Aorta (tissue), 5 donors: ENCODE measurements at places on chromosomes 4 and X.

DNA sequence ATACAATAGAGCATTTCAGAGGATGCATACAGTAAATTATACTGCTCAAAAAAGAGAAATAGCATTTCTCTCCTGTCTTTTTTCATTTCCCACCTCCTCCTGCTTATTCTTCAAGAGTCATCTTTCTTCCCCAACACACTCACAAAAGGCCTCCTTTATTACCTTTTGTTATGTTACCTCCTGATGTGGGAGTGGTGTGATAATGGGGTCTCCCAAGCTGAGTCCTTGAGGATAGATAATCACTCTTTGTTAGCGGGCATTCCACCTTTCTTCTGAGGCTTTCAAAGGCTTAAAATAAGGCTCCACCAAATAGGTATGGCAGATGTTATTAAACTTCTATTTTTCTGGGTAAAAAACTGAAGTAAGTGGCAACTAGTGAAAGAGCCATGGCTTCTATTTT is 159.8 kb downstream of the CPEB2 start:
- peaks cover 7% of the 10 kb centered on the region for H3K4me1 ChIP-seq
- H3K4me3 ChIP-seq, result no peak overlapping the region
- DNase-seq, result no peak
- H3K27me3 ChIP-seq, result no peaks in the 10 kb centered on the region

- no peaks in the 10 kb centered on the region for H3K4me1 ChIP-seq
- no peaks in the 10 kb centered on the region for H3K36me3 ChIP-seq
- no peak overlapping the region for H3K4me3 ChIP-seq
- no peaks in the 10 kb centered on the region for H3K27me3 ChIP-seq
Measured at GRCh38 chrX:7119950-7120877, 27.3 kb upstream of the STS start.

DNA sequence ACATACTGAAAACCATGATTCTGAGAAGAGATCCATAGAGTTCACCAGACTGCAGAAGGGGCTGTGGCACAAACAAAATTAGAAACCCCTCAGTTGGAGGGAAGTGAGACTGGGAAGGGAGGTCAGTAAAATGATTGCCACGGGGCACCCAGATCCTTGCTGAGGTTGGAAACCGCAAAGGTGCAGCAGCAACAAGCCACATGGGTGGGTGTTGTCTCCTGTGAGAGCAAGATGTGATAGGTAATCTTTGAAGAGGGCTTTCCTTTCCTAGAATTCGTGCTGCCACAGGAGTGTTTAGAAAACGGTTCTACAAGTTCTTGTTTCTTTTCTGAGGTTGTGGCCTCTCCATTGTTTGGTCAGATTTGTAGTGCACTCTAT is 85.5 kb downstream of the NFKB1 start:
- no peaks in the 10 kb centered on the region for H3K27me3 ChIP-seq
- H3K36me3 ChIP-seq, result peaks cover 8% of the 10 kb centered on the region
- no peak overlapping the region for H3K4me3 ChIP-seq
- no peak for DNase-seq

DNA sequence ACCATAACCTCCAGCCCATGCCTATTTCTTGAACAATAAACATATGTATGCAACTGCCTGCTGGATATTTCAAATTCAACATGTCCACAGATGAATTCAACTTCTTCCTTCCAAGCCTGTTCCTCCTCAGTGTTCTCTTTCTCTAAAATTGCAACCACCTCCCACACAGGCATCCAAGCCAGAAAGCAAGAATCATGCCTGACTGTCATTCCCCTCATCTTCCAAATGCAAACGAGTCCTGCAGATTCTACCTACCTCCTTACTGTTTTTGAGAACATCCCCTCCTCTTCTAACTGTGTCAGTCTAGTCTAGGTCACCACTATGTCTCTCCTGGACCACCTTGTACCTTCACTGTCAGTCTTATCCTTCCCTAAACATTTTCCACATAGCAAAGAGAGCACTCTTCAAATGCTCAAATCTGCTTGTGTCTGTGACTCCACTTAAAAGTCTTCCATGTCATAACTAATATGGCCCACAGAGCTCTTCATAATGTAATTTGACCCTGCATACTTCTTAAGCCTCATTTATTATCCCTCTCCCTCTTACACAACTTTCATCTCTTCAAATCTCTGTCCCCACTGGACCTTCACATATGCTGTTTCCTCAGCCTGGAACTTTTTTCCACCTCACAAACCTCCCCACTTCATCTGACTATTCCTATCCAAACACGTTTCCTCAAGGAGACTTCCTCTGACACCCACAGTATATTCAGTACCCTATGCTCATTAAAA is 25.7 kb downstream of the MAPK10 start:
- no peak overlapping the region for H3K4me3 ChIP-seq
- H3K4me1 ChIP-seq, result no peaks in the 10 kb centered on the region
- H3K36me3 ChIP-seq, result no peaks in the 10 kb centered on the region

DNA sequence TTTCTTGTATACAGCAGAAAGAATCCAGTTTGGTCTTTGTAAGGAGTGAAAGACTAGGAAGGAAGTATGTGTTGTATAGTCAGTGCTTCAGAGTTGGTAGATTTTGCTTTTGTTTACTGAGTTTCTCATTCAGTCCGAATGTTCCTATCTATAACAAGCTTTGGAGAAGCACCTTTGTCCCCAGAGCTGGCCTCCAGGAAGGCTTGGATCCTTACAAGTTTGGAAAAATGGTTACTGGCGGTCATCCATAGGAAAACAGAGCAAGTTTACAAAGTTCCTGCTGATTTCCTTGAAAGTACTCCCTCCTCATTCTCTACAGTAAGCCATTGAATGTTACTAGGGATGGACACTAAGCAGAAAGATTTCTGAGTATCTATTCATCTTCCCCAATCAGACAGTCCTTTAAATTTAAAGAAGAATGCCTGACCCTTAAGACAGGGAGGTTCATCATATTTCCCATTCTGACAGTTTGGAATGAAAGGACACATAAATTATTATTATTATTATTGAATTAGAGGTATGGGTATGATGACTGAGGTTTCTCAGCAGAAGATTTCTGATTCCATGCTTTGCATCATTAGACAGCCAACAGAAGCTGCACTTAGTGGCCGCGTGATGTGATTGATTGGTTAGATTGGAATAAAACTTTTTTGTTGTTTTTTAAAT is 35.8 kb downstream of the FAT4 start:
- no peak overlapping the region for H3K4me3 ChIP-seq
- no peaks in the 10 kb centered on the region for H3K4me1 ChIP-seq
- no peak overlapping the region for H3K27ac ChIP-seq
- H3K36me3 ChIP-seq, result no peaks in the 10 kb centered on the region
- no peaks in the 10 kb centered on the region for H3K27me3 ChIP-seq

DNA sequence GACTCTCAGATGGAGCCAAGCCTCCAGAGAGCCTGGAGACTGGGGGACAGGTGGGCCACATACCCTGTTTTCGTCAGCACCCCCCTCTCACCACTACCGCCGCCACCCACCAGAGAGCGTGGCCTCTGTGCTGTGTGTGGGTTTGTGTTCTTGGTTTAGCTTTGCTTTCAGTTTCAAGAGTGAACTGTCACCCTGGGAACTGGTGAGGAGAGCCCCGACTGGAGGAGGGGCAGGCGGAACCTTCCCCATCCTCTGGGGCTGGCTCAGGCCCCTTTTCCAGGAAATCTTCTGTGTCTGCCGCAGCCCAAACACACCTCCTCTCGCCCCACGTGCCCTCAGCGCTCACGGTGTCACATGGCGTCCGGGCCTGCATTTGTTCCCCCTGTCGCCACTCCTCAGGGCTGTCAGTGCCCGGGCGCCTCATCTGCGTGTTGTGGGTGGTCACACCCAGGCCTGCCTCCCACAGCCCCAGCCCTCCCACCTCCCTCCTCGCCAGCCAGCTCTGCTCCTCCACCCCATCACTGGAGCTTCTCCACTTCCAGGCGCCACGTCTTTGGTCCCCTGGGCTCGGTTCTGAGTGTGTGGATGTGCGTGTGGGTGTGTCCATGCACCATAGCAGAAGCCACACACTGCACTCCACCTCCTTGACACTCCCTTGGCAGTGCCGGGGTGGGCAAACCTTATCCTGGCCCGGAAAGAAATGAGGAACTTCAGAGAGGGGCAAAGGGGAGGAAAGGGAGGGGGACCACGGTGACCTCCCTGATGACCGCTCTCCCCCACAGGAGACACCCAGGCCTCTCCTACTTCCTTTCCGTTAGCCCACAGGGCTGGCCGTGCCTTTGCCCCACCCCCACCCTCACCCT is 27.8 kb downstream of the ELF4 start:
- H3K27me3 ChIP-seq, result no peaks in the 10 kb centered on the region
- H3K27ac ChIP-seq, result no peak overlapping the region
- H3K4me3 ChIP-seq, result no peak overlapping the region
- peak; percentile 69 for DNase-seq
- H3K4me1 ChIP-seq, result no peaks in the 10 kb centered on the region

DNA sequence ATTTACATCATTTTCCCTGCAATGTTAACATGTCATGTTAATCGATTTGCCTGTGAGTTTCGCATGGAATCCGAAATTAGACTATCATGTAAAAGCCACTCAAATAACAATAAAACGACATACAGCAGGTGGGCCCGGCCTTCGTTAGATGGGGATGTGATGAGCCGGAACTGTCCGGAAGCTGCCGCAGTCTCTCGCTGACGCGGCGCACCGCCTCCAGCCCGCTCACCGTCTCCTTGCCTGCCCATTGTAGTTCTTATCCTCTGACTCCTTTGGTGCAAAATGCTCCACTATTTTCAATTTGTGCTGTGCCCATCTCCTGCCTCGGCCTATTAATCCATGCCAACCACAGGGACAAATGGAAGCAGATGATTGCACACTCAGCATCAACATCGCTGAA is 877.5 kb upstream of the TENM3 start:
- H3K27me3 ChIP-seq, result no peaks in the 10 kb centered on the region
- H3K4me3 ChIP-seq, result no peak overlapping the region
- no peak for DNase-seq
- no peak overlapping the region for H3K27ac ChIP-seq
- no peaks in the 10 kb centered on the region for H3K36me3 ChIP-seq

DNA sequence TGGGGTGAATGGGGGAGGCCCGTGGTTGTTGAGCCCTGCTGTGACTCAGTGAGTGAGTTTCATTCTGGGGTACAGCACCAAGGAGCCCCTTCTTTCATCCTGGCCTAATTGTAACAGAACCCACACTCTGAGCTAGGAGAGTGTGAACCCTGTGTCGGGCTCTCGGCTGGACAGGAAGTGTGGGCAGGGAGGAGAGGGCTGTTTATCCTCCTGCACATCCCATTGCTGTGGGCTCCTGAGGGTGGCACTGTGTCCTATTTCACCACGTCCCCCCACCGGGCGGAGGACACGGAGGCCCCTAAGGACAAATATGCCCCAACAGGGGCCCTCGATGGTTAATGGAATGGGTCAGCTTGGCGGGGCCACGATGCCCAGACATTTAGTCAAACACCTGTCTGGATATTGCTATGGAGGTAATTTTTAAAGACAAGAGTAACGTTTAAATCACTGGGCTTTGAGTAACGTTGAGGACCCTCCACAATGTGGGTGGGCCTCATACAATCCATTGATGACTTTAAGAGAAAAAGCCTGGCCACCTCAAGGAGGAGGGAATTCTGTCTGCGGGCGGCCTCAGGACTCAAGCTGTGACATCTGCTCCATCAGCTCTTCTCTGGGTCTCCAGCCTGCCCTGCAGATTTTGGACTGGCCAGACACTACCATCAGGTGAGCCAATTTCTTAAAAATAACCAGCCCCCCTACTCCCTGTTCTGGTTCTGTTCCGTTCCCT is 46.1 kb upstream of the SORCS2 start:
- H3K27ac ChIP-seq, result no peak overlapping the region
- H3K4me3 ChIP-seq, result no peak overlapping the region
- no peak for DNase-seq
- H3K36me3 ChIP-seq, result no peaks in the 10 kb centered on the region

GRCh38 chr4:1333256-1333655 is 13.8 kb upstream of the UVSSA start:
- no peak overlapping the region for H3K27ac ChIP-seq
- no peaks in the 10 kb centered on the region for H3K4me1 ChIP-seq
- DNase-seq, result peak; percentile 72
- peaks cover 12% of the 10 kb centered on the region for H3K36me3 ChIP-seq
- no peaks in the 10 kb centered on the region for H3K27me3 ChIP-seq

- H3K27ac ChIP-seq, result no peak overlapping the region
- H3K36me3 ChIP-seq, result no peaks in the 10 kb centered on the region
- H3K4me1 ChIP-seq, result no peaks in the 10 kb centered on the region
Measured at GRCh38 chr4:33961761-33962160, 2282.6 kb downstream of the ARAP2 start.

DNA sequence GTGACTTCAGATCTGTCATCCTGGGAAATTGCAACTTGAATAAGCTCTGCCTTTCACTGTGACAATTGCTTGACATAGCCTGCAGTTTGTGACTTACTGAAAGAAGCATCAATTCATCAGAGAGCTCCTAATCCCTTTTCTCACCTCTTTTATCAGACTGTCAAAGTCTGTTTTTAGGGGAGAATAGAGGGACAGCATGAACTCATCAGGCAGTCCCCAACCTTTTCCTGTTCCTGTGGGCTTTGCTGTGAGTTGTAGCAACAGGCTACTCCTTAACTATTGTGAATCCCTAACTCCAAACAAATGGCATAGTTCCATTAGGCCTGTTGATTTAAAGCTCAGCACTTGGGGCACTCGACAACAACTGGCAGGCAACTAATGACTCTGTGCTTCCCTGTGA is 64.9 kb downstream of the DOCK11 start:
- no peaks in the 10 kb centered on the region for H3K36me3 ChIP-seq
- DNase-seq, result no peak
- H3K27me3 ChIP-seq, result no peaks in the 10 kb centered on the region

GRCh38 chr4:187606581-187606980 is 389.0 kb upstream of the ZFP42 start:
- no peaks in the 10 kb centered on the region for H3K36me3 ChIP-seq
- no peak overlapping the region for H3K27ac ChIP-seq
- H3K27me3 ChIP-seq, result no peaks in the 10 kb centered on the region
- H3K4me1 ChIP-seq, result no peaks in the 10 kb centered on the region
- no peak for DNase-seq

DNA sequence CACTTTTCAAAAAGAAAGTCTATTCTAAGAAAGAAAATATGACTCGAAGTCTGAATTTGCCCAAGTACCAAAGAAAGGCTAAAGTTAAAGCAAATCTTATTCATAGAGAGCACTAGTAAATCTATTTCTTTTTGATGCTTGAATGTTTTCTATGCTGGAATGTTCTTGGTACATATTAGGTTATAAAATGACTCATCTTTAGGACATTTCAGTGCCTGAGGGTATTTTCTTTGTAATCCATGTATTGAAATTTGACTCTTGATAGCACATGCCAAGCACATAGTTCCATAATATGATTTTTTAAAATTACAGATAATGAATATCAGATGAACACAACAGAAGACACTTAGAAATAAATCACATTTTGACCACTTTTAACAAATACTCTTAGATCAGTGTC is 232.8 kb downstream of the TRIML1 start:
- no peaks in the 10 kb centered on the region for H3K27me3 ChIP-seq
- no peak overlapping the region for H3K4me3 ChIP-seq
- no peak for DNase-seq
- H3K27ac ChIP-seq, result no peak overlapping the region

GRCh38 chr4:71472946-71473345 is 134.1 kb downstream of the SLC4A4 start:
- no peak for DNase-seq
- H3K27ac ChIP-seq, result no peak overlapping the region
- no peaks in the 10 kb centered on the region for H3K36me3 ChIP-seq
- no peaks in the 10 kb centered on the region for H3K27me3 ChIP-seq

GRCh38 chr4:107930821-107931774 is at the start of gene CYP2U1:
TSS of gene CYP2U1 (plus strand) at chr4:107931549. CDS start at chr4:107931644, 95 bp downstream.
- H3K4me3 ChIP-seq, result peak within 1 kb of the TSS; percentile 78
- H3K27me3 ChIP-seq, result no peaks in the 10 kb centered on the region
- H3K36me3 ChIP-seq, result no peaks in the 10 kb centered on the region
- H3K27ac ChIP-seq, result no peak within 1 kb of the TSS
- no peaks in the 10 kb centered on the region for H3K4me1 ChIP-seq

- no peaks in the 10 kb centered on the region for H3K4me1 ChIP-seq
- H3K36me3 ChIP-seq, result no peaks in the 10 kb centered on the region
- H3K4me3 ChIP-seq, result no peak overlapping the region
- no peak overlapping the region for H3K27ac ChIP-seq
Measured at GRCh38 chr4:103144926-103145325, 45.3 kb upstream of the BDH2 start.
